NCI-H524 (cell line): ENCODE measurements at places on chromosomes 12 and 14.

DNA sequence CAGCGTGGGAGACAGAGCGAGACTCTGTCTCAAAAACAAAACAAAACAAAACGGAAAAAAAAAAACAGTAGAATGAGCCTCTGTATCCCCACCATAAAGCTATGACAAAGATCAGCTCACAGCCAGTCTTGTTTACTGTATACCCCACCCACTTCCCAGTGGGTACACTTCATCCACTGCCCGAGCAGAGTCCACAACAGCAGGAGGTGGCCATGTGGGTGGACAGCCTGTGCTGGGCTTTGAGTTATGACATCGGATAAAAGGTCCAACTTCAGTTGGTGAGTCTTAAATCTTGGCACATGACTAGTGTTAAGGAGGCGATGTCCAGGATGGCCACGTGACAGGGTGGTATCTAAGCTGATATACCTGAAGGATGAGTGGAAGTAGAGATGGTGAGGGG is 34.8 kb upstream of the MAPKAPK5 start:
- no peak for DNase-seq

GRCh38 chr12:110088936-110089335 is 35.2 kb upstream of the IFT81 start:
- DNase-seq: no peak

DNA sequence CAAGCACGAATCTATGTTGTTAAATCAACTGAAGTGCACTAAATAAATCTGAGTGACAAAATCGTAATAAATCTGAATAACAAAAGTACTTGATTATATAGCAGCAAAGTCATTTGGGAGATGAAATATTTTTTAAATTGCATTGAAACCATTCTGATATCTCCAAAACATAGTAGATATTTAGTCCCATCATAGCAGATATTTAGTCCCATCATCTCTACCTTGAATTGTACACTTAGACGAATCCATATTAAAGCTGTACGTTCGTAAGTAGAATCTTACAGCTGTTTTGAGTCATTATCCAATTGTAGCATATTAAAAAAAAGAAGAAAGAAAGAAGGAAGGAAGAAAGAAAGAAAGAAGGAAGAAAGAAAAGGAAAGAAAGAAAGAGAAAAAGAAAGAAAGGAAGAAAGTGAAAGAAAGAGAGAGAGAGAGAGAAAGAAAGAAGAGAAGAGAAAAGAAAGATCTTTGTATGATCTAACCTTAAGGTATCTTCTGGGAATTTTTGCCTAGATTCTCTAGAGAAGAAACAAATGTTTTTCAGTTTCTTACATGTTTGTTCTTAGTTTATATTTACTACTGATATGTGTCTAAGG is 2.6 kb downstream of the DCN start:
- no peak for DNase-seq

DNA sequence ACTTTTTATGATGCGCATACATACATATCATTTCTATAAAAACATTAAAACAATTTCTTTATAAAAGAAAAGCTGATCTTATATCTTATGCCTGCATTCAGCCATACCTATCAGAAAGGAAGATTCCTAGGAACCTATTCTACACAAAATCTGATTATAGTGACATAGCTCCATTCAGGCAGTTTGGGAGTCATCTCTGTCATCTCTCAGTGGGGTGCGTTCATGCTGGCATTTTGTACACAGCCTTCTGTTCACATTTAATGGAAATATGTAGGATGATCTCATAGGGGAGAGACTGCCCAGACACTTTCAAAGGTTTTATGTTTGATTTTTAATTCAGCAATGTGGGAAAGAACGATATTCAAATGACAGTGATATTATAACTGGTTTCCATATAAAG is 52.9 kb downstream of the ATL1 start:
- no peak for DNase-seq

GRCh38 chr14:92489394-92490238 is 24.0 kb upstream of the RIN3 start:
- no peak for DNase-seq

DNA sequence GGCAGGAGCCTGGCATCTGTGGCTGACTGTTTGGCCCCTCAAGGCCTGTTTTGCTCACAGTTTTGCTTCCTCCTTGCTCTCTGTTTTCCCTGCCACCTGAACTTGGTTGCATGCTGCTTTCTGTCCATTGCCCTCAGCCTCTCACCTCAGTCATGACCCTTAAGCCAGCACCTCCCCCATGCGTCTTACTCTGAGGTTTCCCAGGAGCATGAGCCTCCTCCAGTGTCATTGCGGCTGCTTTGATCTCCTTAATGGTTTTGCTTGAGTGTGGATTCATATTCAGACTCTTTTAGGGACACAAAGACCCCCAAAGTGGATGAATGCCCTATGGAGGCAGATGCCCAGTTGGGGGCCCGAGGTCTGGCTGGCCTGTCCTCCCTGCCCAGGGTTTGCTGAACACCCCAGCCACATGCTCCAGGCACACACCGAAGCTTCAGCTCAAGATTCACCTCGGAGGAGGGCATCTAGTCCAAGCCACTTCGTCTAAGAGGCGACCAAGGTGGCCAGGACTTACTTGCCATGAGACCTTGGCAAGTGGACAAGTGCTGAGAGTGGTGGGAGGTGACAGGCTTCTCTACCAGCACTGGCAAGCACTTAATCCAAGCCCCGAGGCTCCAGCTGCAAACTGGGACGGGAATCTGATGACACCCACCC is 95.4 kb upstream of the DIO3 start:
- DNase-seq: no peak

DNA sequence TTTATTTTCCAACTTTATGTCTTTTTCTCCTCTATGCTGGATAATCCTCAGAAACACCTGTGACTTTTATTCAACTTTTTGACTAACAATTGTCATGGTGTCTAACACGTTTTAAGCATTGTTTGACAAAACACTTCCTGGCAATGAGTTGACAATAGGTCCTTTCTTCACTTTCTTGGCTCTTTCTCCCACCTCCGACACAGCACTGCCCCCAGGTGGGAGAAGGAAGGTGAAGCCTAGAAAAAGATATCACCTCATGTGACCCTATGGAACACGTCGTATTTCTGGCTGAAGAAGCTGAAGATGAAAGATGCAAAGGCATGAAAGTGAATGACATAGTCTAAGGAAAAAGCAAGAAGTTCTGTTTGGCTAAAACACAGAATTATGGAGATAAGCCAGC is 430.0 kb downstream of the ETNK1 start:
- peak; percentile 8 for DNase-seq

GRCh38 chr12:2853626-2854025 is 3.2 kb downstream of the TEX52 start:
- DNase-seq: peak; percentile 26

DNA sequence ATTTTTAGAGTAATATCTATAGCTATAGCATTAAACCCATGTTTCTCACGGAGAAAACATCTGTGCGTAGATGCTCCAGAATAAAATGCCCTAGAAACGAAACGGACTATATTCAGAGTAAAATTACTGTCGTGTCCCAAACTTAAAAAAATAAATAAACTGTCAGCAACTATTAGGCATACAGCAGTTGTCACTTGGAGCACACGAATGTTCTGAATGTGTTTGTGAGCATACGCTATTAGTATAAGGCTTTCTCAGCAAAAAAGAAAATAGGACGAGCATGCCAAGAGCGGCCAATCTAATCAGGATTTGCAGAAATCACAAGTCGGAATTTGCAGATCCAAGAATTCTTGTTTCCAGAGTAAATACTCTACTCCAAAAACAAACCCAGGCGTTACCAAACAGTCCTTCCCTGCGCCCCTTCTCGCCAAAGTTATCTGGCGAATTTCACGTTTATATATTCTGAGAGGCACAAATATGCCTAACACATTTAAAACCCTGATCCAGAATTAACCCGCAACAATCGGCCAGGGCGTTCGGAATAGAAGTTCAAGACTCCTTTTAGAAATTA is 836 bp downstream of the PTPN21 start:
- no peak for DNase-seq
